Thyroid gland (tissue), 4 donors: ENCODE measurements at places on chromosomes 6 and 20. TPM values are rescaled to one million over a fixed set of nuclear protein-coding genes. Genes with fewer than 3 reads are reported as not detected.

SOX18 gene
- total RNA-seq, result 7.5 TPM

GHRH gene
- total RNA-seq, result not detected

ZSCAN23 gene
- total RNA-seq, result 4.1 TPM

KCNK15 gene
- 5.1 TPM for total RNA-seq

PPDPF gene
- 226 TPM for total RNA-seq

CST4 gene
- 0.89 TPM for total RNA-seq

EYS gene
- total RNA-seq, result not detected

FGD2 gene
- 21.5 TPM for total RNA-seq

ULBP3 gene
- 17.9 TPM for total RNA-seq

DNA sequence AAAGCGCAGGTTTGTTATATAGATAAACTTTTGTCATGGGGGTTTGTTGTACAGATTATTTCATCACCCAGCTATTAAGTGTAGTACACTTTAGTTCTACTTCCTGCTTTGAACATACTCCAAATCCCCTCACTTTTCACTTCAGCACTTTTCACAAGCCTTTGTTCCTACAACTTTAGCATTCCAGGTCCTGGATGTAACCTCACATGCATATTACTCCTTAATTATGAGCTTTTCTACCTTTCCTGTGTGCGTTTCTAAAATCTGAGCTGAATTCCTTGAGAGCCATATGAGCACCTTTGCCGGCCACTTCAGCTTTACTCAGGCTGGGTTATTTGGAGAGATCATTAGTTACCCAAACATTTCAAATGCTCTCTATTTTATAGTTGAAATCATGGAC is 179.2 kb upstream of the TNFAIP3 start:
- DNase-seq, result no peak
- H3K27me3 ChIP-seq, result no peaks in the 10 kb centered on the region
- no peak overlapping the region for H3K4me3 ChIP-seq

- no peaks in the 10 kb centered on the region for H3K4me1 ChIP-seq
- H3K27ac ChIP-seq, result no peak overlapping the region
- H3K4me3 ChIP-seq, result no peak overlapping the region
These were observed 12.9 kb upstream of the FOXA2 start for GRCh38 chr20:22597303-22597702.

- no peaks in the 10 kb centered on the region for H3K27me3 ChIP-seq
- no peak overlapping the region for H3K4me3 ChIP-seq
- H3K36me3 ChIP-seq, result no peaks in the 10 kb centered on the region
- no peak overlapping the region for H3K27ac ChIP-seq
- peak; percentile 69 for DNase-seq
- H3K4me1 ChIP-seq, result no peaks in the 10 kb centered on the region
These were observed 65.6 kb downstream of the STMND1 start for GRCh38 chr6:17167327-17167979.

- no peaks in the 10 kb centered on the region for H3K27me3 ChIP-seq
- no peak overlapping the region for H3K27ac ChIP-seq
- H3K36me3 ChIP-seq, result no peaks in the 10 kb centered on the region
- no peak overlapping the region for H3K4me3 ChIP-seq
These were observed 4.2 kb upstream of the RNF182 start for GRCh38 chr6:13920552-13920951.

DNA sequence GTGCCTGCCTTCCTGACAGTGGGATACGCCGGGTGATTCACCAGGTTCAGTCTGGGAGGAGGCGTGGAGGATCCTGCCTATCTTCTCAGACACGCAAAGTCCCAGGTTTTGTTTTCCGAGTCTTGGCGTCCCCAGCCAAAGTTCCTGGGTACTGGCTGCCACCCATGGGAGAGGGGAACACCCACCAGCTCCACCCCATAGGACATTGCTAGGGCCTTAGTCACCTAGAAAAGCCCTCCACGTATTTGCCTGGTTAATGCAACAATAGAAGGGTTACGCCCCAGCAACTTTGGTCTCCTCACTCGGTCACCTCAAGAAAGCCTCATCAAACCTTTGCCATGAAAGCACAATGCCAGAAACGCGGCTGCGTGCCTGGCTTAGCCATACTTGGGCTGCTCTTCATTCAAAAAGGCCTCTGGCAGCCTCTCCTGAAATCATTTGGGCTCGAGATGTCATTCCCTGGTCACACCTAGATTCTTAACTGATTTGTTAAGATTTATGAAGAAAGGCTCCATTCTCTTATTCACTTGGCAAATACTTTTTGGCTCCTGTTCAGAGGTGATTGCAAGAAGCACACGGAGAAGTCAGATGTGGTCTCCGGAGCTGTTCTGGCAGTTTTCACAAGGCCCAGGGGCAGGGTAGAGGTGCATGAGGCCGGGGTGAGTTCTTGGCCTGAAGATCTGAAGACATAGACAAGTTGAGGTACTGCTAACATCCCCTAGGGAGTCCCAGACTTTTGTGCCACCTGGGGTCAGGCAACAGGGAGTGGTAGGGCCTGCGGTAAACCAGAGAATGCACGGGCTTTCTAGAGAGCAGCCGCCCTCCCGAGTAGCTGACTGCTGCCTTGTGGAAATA is 35.5 kb upstream of the ZNF133 start:
- H3K4me3 ChIP-seq, result no peak overlapping the region
- peak; percentile 80 for DNase-seq
- no peaks in the 10 kb centered on the region for H3K36me3 ChIP-seq
- H3K4me1 ChIP-seq, result peaks cover 21% of the 10 kb centered on the region
- H3K27ac ChIP-seq, result peak overlapping the region; percentile 46

DNA sequence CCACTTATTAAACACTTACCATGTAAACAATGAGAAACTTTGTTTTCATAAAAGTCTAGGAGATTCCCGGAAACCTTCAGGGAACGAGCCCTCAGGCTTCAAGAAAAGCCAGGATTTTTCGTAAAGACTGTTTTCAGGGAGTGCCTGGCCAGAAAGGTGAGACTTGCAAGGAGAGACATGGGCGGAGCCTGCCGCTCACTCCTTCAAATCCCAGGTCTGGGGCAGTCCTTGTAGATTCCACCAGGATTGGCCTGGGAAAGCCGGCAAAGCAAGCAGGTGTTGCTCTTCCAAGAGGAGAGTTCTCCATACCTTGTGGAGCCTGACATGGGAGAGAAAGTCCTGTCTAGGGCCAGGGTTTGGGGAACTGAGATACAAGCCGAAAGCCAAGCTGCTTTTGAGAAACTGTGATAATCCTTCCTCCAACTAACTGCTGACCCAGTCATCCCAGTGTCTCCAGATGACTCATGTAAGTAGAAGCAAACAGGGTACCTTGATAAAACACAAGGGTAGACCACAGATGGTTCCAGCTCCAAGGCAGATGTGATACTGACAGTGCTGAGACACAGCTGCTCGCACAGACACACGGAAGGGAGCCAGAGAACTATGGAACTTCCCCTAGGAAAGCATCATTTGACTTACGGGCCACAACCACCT is 69.4 kb upstream of the NAA20 start:
- H3K27ac ChIP-seq, result no peak overlapping the region
- DNase-seq, result no peak
- peaks cover 44% of the 10 kb centered on the region for H3K4me1 ChIP-seq
- no peaks in the 10 kb centered on the region for H3K27me3 ChIP-seq
- H3K4me3 ChIP-seq, result no peak overlapping the region

DNA sequence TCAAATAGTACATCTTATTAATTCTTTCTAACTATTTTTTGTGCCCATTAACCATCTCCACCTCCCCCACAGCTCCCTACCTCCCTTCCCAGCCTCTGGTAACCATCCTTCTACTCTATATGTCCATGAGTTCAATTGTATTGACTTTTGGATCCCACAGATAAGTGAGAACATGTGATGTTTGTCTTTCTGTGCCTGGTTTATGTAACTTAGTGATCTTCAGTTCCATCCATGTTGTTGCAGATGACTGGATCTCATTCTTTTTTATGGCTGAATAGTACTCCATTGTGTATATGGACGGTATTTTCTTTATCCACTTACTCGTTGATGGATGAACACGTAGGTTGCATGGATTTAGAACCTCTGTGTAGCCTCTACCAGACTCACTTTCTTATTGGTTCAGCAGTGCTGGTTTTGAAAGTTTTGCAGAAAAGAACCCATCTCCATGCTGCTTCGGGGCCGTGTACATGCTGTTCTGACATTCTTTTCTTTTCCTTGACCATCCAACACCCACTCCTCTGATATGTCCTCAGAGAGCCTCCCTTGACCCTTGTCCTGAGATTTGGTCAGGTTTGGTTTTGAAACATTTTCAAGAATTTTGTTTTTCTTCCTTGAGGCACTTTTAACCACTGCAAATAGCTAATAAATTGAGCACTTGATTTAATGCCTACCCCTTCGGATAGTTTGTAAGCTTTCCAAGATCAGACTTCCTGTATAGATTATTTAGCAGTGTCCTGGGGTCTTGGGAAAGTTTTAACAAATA is 231.2 kb upstream of the ZFP64 start:
- DNase-seq, result no peak
- no peak overlapping the region for H3K27ac ChIP-seq
- no peak overlapping the region for H3K4me3 ChIP-seq
- H3K36me3 ChIP-seq, result no peaks in the 10 kb centered on the region
- no peaks in the 10 kb centered on the region for H3K4me1 ChIP-seq
- no peaks in the 10 kb centered on the region for H3K27me3 ChIP-seq

DNA sequence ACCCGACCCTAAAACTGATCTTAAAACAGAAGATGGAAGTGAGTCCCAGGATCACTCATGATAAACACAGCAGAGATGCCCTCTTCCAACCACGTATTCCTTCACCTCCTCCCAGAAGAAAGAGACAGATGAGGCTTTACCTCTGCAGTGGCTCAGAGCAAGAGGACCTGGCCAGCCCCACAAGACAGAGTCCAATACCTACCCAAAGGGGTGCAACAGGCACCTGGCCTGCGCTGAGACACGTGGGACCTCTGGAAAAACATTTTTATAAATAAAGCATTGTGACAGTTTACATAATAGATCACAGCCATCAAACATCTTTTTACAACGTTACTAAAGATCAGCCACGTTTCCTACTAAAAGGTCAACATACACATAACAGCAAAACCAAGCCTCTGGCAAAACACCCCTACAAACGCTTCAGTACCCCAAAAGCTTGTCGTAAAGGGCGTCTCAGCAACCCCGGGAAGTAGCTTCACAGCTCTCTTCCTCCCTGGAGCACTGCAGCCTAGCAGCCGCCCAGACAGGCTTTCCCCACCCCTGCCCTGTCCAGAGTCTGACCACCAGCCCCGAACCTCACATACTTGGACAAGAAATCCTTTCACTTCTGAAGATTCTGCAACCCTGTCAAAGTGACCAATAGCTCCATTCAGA is 2.9 kb downstream of the TAF4 start:
- H3K36me3 ChIP-seq, result no peaks in the 10 kb centered on the region
- no peak overlapping the region for H3K27ac ChIP-seq
- DNase-seq, result no peak
- H3K27me3 ChIP-seq, result no peaks in the 10 kb centered on the region
- H3K4me1 ChIP-seq, result peaks cover 25% of the 10 kb centered on the region

- DNase-seq, result no peak
- no peaks in the 10 kb centered on the region for H3K36me3 ChIP-seq
- H3K4me1 ChIP-seq, result no peaks in the 10 kb centered on the region
- no peaks in the 10 kb centered on the region for H3K27me3 ChIP-seq
- H3K4me3 ChIP-seq, result no peak overlapping the region
These were observed 43.1 kb downstream of the CD109 start for GRCh38 chr6:73739096-73739495.

DNA sequence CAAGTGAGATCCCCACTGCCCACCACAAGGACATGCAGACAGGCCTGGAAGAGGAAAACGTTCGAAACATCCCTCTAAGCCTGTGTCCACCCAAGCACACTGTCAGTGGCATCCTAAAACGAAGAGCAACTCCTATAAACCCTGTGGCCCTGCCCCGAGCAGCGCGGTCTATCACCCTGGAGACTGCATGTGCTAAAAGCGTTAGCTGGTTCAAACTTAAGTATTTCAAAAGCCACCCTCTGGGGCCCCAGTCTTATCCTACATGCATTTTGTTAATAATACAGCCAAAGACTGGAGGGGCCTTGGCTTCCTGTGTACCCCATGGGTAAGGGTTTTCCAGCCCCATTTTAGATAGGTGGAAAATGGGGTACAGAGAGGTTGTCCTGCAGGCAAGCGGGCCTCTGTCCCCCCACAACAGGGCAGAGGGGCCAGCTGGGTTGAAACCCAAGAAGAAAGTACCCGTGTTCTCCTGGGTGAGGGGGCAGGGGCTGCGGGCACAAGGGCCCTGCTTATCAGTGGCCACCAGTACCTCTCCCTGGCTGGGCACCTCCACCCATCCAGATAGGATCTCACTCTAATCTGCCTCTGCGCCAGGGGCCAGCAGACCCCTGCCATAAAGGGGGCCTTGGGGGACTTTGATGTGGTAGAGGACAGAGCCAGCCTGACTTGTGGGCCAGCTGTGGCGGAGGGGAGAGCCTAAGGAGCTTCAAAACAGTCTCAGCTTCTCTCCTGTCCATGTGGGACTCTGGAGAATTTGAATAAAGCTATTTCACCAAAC is 28.3 kb downstream of the PREX1 start:
- H3K27me3 ChIP-seq, result no peaks in the 10 kb centered on the region
- peaks cover 1% of the 10 kb centered on the region for H3K4me1 ChIP-seq
- DNase-seq, result no peak
- H3K4me3 ChIP-seq, result no peak overlapping the region
